ENCODE measurements at places on chromosomes 16 and 17.

DNA sequence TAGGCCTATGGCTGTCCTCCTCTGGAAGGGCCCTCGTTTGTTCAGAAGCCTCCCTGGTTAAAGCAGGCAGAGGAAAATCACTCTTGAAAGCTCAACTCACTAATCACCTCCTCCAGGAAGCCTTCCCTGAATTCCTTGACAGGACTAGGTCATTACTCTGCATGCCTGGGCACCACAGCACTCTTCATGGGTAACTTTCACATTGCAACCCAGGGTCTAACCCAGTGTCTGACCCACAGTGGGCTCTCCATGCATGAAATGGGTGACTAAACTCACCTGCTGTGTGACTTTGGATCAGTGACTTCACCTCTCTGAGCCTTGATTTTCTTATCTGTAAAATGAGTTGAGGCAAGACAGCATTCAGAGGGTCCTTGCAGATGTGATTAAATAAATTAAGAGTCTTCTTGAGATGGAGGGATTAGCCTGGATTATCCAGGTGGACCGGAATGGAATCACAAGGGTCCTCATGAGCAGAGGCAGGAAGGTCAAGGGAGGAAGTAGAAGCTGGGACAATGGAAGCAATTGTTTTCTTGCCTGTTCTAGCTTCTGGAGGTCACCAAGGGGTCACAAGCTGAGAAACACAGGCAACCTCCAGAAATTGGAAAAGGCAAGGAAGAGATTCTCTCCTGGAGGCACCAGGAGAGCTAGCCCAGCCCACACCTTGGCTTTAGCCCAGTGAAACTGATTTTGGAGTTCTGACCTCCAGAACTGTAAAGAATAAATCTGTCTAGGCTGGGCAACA is 3.8 kb upstream of the RAI1 start:
- DNase-seq, result no peak

- DNase-seq, result no peak
Observed at GRCh38 chr17:9028202-9028987, 7.1 kb downstream of the NTN1 start.

DNA sequence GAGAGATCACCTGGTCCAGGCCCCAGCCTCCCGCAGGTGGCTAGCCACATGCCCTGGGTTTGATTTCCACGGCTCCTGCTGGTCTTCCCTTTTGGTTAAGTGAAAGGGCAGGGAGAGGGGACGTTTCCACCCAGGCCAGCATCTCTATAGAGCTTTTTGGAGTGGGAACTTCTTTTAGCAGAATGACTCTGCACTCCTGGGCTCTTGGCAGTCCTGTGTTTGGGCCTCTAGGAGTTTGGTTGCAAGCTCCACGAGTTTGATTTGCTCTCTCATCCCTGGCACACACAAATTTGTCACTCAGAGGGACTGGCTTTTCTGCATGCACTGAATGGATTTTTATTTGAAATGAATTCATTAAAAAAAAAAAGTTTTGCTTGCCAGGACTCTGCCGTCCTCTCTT is 32.8 kb downstream of the MSI2 start:
- no peak for DNase-seq

- DNase-seq, result no peak
Observed at GRCh38 chr17:39069114-39069756, 82.2 kb downstream of the PLXDC1 start.

DNA sequence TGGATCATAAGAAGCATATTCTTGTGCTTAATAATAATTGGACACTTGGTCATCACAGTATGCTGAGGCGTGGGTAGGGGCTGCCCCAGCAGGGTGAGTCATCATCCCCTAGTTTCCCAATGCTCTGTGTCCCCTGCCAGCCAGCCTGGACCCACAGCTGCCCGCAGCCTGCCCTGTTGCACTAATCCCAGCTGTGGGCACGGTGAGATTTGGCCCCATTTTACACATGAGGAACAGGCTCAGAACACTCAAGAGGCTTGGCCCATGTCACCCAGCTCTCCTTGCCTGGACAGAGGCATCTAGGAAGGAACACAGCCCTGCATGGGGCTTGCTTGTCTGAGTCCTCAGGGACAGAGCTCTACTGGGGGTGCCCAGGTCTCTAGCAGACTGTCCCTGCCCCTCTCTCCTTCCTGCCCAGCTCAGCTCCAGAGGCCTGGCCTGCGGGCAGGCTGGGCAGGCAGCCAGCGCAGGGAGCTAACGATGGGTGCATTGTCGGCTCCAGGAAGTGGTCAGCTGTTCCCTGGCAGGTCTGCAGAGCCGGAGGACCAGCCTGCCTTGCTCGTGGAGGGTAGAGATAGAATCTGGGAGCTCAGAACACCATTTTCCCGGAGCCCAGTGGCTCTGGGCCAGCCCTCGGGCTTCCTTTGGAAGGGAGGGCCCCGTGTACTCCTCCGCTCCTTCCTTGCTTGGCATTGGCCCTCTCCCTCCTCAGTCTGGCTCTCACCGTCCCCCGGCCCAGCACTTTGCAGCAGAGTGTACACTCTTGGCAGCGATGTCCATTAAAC is 189.4 kb downstream of the RAB11FIP4 start:
- no peak for DNase-seq

GRCh38 chr16:53528797-53529196 is 25.8 kb upstream of the AKTIP start:
- no peak for DNase-seq

DNA sequence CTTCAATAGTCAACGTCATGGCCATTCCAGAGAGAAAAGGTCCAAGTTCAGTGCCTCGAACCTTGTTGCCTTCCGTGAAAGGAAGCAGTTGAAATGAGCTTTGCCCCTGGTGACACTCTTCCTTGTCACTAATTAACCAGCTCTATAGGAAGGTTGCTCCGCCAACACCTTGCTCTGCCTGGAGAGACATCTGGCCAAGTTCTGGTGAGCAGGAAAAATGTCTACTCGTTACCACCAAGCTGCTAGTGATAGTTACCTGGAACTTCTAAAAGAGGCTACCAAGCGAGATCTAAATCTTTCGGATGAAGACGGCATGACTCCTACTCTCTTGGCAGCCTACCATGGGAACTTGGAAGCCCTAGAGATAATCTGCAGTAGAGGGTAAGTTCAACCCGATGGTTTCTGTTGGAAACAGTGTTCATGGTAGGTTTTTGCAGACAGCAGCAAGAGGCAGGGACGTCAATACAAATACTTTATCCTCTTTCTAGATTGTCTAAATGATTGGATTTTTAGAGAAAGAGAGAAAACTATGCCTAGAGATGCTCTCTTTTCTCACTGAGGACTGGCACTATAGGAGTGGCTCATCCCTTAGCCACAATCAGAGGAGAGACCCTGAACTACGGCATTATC is at the start of gene ANKS4B:
Gene ANKS4B, plus strand, starts transcription at position 179 of the 630 bp plus-strand sequence. Its CDS starts 39 bp downstream, at position 218.
- DNase-seq, result no peak

- DNase-seq, result no peak
Observed at GRCh38 chr17:29567304-29567553, 392 bp upstream of the ABHD15 start.
